ENCODE measurements at places on chromosomes 2 and 18.

DNA sequence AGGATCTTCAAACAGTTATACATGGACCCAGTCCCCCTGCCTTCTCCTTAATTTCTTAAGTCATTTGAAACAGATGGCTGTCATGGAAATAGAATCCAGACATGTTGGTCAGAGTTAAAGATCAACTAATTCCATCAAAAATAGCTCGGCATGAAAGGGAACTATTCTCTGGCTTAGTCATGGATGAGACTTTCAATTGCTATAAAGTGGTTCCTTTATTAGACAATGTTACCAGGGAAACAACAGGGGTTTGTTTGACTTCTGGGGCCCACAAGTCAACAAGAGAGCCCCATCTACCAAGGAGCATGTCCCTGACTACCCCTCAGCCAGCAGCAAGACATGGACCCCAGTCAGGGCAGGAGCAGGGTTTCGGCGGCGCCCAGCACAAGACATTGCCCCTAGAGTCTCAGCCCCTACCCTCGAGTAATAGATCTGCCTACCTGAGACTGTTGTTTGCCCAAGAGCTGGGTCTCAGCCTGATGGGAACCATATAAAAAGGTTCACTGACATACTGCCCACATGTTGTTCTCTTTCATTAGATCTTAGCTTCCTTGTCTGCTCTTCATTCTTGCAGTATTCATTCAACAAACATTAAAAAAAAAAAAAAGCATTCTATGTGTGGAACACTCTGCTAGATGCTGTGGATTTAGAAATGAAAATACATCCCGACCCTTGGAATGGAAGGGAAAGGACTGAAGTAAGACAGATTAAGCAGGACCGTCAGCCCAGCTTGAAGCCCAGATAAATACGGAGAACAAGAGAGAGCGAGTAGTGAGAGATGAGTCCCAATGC lies 4.6 kb downstream of the TTR start:
- no peak for DNase-seq

- no peak for DNase-seq
Measured at GRCh38 chr18:48036641-48037421, 106.4 kb upstream of the SMAD2 start.

DNA sequence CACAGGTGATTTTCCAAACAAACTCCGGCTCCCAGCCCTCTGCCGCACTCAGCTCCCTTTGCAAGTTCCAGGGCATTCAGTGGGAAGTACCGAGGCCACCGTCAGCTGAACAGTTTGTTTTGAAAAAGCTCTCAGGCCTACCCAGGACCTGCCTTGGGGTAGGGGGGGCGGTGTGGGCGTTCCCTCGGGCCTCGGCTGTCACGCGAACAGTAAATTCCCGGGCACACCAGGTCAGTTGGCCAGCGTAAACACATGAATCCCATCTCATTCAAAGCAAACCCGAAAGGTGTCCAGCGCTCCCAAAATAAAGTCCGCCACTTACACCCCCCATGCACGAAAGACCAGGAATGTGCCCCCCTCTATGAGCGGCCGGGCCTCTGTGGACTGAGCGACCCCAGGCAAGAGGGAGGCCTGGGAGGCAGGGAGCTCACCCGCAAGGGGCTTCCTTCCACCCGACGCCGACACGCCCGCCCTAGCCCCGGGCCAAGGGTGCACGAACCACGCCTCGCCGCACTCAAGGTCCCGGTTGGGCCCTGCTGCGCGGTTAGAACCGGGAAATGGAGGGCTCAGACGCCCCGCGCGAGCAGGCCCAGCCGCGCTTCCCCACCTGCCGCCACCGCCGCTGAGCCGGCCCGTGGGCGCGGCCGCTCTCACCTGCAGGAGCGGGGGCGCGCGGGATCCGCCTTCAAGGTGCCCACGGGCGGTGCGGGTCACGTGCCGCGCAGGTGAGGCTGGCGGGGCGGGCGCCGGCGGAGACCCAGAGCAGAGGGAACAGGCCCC lies at the start of gene WDSUB1:
WDSUB1 (minus strand) TSS at position 775 of the 780 bp plus-strand sequence. CDS start 3,634 bp downstream, outside the sequence.
- no peak for DNase-seq

GRCh38 chr18:49030692-49031443 lies 80.1 kb upstream of the SMAD7 start:
- DNase-seq, result no peak

DNA sequence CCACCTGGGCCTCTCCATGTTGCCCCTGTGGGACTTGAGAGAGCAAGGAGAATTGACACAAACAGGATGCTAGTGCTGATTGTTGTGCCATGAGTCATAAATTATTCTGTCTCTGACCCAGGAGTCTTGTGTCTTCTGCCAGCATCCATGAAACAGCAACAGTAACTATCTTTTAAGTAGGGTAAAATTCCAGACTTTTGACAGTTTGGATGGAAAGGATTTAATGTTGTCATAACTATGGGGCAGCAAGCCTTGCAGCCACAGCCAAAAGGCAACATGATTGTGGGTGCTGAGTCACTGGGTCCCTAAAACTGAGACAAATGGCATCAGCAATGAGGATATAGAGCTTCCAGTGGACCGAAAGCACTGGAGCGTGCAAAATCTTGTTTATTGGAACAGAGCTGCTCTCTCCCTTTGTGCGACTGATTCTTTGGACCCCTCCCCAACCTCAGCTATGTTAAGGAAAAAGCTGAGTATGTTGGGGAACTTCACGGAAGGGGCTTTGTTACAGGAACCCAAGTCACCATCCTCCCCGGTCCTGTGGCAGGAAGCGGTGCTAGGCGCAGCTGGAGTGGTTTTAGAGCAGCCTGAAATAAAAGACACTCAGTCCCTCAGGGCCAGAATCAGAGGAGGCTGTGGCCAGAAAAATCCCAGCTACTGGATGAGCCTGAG lies 9.6 kb upstream of the ITPRIPL1 start:
- no peak for DNase-seq

DNA sequence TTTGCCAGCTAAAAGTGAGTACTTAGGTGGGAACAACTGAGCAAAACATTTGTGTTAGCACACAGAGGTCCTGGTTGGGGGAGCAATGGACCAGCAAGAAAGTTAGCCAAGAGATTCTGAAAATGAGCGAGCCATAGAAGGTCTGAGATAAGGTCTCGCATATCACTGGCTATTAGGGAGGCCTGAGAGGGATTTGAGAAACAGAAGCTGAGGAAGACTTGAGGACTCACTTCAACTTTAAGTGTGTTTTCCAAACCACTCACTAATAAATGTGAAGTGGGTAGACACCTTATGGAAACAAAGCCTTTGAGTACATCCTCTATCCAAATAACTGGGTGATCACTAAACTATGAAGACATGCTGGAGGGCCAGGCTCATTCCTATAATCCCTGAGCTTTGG lies 958.5 kb downstream of the DPP10 start:
- DNase-seq, result no peak

DNA sequence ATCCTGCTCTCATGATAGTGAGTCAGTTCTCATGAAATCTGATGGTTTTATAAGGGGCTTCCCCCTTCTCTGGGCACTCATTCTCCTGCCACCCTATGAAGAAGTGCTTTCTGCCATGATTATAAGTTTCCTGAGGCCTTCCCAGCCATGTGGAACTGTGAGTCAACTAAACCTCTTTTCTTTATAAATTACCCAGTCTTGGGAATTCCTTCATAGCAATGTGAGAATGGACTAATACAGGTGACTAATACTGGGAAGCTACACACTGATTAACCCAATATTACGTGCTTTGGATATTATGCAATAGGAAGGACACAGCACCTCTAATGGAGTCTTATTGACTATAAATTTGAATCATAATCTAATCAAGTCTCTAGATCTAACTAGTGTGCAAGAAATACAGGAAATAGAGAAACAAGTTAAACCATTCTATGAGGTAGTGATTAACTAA lies 107.2 kb upstream of the ETAA1 start:
- no peak for DNase-seq

Data from stimulated activated CD4-positive, alpha-beta T cell treated with anti-CD3 and anti-CD28 coated beads, Interleukin-1b, Interleukin-23, amount 100 ng/mL, for 1 hour (primary cell).